ENCODE measurements at places on chromosomes 4 and X.

DNA sequence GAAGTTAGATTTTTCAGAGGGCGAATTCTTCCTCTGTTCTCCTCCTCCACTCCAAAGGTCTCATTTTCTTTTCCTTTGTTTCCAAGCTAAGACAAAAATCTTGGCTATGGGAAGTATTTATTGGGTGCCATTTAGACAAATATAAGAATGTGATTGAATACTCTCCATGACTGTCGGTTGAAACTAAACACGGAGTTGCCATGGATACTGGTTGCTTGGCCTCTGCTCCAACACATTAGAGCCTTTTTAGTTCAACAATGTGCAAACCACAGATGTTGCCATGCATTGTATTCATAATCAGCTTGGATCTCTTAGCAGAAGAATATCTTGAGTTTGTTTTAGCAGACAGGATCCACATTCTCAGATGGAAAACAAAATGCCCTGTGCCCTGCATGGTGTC lies 366.5 kb upstream of the LCORL start:
- no peak for DNase-seq

DNA sequence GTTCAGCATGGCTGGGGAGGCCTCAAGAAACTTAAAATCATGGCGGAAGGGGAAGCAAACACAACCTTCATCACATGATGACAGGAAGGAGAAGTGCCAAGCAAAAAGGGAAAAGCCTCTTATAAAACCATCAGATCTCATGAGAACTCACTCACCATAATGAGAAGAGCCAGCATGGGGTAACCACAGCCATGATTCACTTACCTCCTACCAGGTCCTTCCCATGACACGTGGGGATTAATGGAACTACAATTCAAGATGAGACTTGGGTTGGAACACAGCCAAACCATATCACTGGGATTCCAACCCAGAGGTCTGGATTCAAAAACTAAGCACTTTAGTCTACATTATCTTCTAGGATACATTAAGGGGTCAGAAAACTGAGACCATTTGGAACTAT lies 609.6 kb upstream of the SPANXN1 start:
- DNase-seq: no peak

DNA sequence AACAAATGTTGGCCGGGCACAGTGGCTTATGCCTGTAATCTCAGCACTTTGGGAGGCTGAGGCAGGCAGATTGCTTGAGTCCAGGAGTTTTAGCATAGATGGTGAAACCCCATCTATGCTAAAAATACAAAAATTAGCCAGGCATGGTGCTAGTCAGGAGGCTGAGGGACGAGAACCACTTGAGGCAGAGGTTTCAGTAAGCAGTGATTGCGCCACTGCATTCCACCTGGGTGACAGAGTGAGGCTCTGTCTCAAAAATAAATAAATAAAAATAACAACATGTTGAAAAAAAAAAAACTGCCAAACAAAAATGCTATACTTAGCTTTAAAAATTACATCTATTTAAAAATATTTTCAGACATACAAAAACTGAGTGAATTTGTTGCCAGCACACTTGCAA lies 374.2 kb upstream of the SMIM31 start:
- DNase-seq: no peak

DNA sequence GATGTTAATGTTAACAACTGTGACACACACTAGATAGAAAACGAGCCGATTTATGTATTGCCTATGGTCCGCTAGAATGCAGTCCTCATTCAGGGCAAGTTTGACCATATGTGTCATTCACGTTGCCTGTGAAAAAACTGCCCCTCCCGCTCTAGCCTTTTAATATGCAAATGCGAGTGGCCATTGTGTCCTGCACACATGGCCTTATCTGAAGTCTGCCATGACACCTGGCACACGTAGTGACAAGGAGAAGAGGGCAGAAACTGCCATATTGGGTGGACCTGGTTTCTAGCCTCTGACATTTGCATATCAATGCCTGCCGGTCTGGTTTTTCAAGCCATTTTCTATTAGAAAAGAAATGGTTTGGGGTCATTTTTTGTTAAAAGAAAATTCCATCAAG lies 303.3 kb upstream of the TECRL start:
- DNase-seq: no peak

GRCh38 chr4:47667552-47667951 lies 170.3 kb downstream of the CORIN start:
- DNase-seq: no peak

- no peak for DNase-seq
These were observed 53.4 kb upstream of the STX18 start for GRCh38 chr4:4595252-4595651.

GRCh38 chr4:75030649-75031235 lies 97.8 kb downstream of the PARM1 start:
- DNase-seq: no peak

DNA sequence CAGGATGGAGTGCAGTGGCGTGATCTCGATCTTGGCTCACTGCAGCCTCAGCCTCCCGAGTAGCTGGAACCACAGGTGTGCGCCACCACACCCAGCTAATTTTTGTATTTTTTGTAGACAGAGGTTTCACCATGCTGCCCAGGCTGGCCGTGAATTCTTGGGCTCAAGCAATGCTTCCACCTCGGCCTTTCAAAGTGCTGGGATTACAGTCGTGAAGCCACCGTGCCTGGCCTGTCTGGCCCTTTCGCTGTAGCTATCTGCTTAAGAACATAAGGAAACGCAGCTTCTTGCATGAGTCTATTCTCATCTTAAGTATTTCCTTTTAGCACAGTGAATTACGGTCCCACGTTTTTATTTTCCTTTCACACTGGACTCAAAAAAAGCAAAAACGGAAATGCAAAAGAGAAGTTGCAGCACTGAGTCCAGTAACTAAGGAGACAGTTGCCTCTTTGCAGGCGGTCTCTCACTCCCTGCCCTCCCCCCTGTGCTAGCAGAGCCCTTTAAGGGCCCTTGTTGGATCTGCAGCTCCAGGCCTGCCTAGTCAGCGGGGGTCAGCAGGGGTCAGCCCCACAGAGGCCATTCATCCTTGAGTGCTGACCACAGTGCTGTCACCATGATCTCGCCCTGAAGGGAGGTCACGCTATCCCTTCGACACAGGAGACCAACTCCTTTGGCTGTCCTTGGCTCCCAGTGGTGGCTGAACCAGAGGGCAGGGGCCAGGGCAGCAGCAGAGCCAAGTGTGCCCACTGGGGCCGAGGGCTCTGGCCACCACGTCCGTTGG lies 21.8 kb upstream of the TBC1D14 start:
- DNase-seq: no peak

DNA sequence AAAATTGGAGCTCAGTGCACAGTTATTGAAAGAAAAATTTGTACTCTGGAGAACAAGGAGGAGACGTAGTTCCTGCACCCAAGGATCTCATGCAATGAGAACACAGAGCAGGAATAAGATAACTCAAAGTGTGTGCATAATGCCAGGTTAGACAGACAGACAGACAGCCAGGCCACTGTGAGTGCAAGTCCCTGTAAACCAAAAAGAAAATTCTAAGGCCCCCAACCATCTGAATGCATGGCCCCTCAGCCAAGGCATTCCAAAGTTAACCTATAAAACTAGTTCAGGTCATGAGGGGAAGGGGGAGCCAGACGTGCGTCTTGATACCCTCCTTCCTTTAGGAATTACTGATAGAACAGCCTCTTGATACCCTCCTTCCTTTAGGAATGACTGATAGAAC lies 94.5 kb upstream of the ENPP6 start:
- DNase-seq: no peak

- no peak for DNase-seq
These were observed 61.4 kb downstream of the IGFBP7 start for GRCh38 chr4:57048590-57049304.

Measured in activated CD4-positive, alpha-beta T cell treated with anti-CD3 and anti-CD28 coated beads, Interleukin-2, amount 50 U/mL, for 24 hours (primary cell).